Germinal center (tissue), 1 donor: ENCODE measurements at places on chromosomes 7 and 10.
A peak's percentile ranks its signal among the peaks of the same experiment; 100 is the strongest.

DNA sequence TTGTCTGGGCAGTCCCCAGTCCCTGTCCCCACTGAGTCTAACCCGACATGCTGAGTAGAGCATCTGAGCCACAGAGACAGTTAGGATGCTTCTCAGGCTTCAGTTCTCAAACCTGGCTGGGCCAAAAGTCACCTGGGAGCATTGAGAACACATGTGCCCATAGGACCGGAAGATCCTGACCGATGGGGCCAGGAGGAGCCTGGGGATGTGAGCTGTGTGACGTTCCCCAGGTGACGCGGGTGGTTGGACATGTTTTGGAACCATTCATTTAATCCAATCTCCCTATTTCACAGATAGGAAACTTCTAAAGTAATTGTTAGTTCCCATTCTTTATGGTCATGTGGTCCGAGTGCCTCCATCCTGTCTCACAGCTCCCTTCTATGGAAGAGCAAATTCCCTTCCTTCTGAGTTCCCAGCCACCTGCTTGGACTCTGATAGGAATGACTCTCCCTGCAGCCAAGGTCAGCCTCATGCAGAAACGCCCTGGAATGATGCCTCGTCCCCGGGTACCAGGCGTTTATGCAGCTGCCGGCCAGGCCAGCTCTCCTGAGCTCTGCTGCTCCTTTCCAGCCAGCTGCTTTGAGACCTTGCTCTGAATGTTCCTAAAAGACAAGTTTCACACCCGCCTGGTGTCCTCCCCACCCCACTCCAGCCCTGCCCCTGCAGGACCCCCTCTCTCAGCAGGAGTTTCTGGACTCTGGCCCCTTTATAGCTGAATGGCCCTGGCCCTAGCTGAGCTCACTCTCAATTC is 166.5 kb upstream of the RHEB start:
- no peak for DNase-seq

DNA sequence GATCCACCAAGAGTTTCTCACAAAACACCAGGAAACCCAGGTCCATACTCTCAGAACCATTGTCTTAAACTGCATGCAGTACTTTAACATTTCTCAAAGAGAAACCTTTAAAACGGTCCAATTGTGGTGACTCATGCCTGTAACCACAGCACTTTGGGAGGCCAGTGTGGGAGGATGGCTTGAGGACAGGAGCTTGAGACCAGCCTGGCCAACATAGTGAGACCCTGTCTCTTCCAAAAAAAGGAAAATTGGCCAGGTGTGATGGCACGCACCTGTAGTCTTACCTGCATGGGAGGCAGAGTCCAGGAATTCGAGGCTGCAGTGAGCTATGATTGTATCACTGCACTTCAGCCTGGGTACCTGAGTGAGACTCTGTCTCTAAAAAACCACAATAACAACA is 97.5 kb upstream of the OIT3 start:
- no peak for DNase-seq

GRCh38 chr7:143936087-143937009 is 1.3 kb downstream of the OR2F2 start:
- DNase-seq: no peak

DNA sequence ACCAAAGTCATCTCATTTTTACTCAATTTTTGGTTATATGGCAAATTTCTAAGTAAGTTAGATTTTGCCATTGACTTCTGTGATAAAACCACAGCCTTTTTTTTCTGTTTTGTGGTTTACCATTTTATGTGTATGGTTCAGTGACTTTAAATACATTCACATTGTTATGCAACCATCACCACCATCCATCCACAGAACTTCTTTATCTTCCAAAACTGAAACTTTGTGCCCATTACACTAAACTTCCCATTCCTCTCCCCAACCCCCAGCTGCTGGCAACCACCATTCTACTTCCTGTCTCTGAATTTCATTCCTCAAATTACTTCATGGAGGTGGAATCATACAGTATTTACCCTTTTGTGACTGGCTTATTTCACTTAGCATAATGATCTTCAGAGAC is 280.4 kb upstream of the TCERG1L start:
- DNase-seq: no peak

DNA sequence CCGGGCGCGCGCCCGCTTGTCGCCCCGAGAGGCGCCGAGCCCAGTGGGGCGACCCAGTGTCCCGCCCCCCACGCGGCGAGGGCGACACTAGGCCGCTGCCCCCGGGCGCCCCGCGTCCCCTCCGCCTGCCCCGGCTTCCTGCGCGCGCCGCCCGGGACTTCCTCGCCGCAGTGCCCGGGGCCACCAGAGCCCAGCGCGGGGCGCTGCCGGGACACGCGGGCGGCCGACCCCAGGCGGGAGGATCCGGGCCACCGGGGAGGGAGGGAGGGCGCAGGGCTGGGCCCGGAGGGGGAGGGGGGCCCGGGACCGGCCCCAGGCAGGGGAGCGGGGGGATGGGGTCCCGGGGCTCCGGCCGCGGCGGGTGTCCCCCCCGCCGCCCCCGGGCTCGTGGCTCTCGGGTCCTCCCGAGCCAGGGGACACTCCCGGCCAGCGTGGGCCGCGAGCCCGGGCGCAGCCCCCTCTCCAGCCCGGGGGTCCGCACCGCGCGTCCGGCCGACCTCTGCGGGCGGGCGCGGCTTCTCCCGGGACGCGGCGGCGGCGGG is 435 bp upstream of the PWWP2B start:
- DNase-seq: peak; percentile 67

DNA sequence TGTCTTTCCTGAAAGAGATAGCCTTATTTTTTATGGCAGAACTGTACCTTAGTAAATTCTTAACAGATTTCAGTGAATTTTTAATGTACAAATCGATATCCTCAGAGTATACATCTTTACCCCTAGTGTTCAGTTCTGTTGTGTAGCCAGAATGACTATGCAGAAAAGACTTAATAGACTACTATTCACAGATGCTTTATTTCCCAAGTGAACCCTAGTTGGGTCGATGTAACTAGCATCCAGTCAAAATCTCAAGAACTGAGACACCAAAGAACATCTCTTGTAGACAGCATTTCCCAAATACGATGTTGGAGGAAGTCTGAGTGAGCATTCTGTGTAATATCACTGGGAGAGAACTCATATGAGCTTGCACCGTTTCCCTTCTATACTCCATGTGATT is 1.5 kb downstream of the AKR1C3 start:
- no peak for DNase-seq

DNA sequence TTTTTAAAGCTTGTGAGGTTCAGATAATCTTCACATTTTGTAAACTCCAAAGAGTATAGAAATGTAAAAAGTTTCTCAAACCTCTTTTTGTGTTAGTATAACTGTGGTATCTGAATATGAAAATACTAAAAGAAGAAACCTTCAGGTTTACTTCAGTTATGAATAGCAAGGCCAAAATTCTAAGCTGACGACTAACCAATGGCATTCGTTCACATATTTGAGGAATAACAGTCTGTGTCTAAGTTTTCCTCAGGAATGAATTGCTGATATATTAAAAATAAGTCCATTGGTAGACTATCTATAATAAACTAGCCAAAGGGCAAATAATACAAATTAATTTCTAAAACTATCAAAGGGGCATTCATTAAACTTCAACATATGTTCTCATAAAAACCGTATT is 206.0 kb downstream of the CXCL12 start:
- no peak for DNase-seq

DNA sequence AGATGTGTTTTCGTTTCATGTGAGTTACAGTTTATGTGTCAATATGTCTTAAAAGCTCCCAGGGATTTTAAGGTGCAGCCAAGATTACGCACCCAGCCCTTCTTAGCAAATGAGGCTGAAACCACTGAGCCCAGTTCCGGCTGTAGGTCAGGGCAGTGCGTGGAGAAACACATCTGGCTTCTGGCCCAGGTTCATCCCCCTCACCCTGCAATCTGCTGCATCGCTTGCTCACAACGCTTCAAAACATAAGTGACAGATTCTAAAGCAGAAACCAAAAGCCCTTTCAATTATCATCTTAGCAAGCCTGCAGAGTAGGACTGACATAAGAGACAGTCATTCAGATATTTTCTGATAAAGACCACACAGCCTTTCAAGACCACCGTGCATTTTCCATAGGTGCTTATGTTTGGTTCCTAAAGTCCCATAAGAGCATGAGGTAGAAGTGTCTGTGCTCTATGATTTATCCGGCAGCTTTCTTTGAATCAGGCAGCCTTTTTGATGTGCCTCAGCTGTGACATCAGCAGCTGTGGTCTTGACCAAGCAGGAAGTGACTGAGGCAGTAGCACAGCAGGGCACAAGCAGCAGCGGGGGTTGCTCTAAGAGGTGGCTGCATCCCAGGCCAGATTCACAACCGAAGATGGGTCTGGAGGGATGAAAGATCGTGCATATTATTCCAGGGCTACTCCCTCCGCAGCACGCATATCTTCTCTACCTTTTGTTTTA is 72.1 kb upstream of the LYZL2 start:
- DNase-seq: no peak

DNA sequence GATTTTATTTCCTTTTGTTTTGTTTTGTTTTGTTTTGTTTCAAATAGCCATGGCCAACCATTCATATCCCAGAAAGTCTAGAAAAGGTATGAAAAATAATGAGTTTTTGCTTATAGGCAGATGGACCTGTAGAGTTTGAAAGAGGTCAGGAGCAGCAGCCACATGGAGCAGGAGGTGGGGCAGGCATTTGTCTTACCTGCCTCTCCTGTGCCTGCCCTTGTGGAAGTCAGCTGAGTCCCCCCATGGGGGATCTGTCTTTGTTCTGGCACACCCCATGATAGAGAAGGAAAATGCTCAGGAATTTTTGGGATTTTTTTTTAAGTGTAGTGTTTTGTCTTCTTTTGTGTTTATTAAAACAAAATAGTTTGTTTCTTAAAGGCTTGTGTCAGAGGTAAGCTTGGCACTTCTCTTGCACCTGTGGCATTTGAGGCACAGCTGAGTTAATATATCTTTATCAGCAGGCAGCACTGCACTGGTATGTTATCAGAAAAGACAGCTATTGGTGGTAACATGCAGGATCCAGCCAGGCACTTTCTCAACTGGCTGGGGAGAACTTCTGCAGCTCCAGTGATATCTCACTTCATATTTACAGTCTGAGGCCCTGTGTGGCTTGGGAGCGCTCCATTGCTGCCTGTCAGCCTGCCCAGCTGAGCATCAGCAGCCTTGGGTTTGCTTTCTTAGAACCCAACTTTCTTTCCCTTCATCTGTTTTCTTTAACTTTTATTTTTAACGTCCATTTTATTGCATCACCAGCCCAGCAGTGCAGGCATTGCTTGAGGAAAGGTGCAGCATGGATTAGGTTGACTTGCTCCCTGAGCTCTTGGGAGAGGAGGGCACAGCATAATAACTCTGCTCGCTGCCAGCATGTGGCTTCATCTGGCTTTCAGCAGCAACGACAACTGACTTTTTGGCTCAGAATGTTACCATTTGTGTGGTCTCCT is 44.4 kb downstream of the LRRC4 start:
- DNase-seq: no peak

DNA sequence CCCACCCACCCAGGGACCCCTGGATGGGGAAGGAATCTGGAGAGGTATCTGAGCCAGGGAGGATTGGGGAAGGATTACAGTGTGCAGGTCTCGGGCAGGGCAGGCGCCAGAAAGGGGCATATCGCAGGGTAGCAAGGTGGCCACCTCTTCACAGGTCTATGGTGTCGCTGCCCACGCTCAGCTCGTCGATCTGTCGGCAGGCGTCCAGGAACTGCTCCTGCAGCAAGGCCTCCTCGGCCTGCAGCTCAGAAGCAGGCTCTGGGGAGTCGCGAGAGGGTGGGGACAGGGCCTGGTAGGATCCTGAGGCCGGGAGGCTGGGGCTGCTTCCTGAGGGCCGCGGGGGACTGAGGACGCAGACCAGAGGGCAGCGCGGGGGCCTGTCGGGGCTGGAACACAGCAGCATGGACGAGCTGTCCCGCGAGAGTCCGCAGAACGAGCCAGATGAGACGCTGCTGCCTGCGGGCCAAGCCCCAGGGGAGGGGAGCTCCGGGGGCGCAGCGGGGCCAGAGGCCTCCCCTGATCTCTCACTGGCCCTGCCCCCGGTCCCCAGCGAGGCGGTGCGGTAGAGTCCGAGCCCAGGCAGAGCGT is 7.1 kb upstream of the RBM28 start:
- DNase-seq: no peak

DNA sequence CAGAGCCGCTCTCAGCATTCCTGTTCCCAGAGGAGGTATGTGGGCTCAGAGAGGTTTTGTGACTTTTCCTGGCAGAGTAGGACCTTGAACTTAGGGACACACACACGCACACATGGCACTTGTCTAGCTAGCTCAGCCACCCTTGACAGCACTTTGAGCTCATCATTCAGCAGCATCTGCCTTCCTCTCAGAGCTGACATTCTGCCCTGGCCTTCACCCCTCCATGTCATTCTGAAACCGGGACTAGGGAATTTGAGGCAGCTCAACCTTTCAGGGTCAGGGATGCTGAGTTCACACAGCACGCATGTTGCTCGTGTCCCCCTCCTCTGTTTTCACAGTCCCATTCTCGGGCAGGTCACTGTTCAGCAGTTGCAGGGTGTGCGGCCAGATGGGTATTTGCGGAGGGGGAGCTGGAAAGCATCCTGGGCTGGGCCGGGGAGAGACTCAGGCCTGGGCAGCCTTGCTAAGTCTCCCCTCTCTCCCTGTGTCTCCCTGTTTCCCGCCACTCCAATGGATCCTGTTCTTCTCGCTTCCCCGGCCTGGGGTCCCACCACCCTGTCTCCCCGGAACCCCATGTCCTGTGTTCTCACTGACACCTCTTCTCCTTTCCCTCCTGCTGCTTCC is 78.0 kb downstream of the COL13A1 start:
- DNase-seq: no peak

GRCh38 chr10:130717083-130717482 is 580.9 kb downstream of the GLRX3 start:
- no peak for DNase-seq

DNA sequence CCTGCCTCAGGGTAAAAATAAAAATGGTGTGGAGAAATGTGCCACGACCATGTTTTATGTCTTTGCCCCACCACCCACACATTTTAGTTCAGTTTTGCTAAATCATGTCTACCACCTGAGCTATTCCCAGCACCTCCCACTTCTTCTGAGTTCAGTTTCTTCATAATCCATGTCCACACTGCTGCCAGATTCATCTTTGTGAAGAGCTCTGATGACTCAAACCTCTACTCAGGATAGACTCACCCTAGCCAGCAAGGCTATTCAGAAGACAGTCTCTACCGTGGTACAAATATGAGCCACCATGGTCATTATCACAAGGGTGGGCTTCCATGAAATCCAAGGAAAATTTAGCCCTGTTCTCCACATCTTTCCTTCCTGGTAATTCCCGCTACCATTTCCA is 231.1 kb upstream of the PRKCQ start:
- DNase-seq: no peak

- DNase-seq: no peak
These were observed 4.2 kb downstream of the ZNF488 start for GRCh38 chr10:47379901-47380300.

- DNase-seq: no peak
These were observed 41.7 kb downstream of the MKLN1 start for GRCh38 chr7:131369354-131369753.
